T-helper 1 cell (primary cell): ENCODE measurements at places on chromosomes 11 and 22.

GRCh38 chr22:46577368-46578249, 40.2 kb upstream of the CELSR1 start:
- no peak for DNase-seq

GRCh38 chr22:41596776-41597634, 7.4 kb upstream of the PMM1 start:
- DNase-seq: peak; percentile 25

DNA sequence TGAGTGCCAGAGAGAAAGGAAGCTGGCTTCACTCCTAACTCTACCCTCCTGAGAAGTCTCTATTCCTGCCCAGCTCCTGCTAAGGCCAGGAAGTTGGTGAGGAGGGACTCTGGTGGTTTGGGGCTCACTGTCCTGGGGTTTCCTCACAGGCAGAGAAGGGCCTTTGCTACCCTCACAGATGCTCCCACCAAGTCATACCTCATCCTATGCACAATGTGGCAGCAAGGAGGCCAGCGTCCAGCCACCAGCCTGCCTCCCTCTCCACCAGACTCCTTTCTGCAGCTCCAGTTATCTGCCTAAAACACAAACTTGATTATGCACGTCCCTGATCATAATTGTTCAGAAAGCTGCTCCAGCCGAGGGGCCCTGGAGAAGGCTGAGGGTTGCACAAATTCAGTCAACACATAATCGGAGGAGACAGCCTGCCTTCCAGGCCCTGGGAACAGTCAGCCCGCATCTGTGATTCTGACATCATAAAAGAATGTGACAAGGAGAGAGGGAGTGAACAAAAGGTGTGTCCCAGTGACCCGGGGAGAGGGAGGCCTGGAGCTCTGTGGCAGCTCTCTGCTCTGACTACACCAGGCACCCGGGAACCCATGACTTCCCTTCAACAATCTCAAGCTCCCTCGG, 28.8 kb downstream of the DKK3 start:
- DNase-seq: no peak

GRCh38 chr11:134573857-134574256, 161.8 kb upstream of the B3GAT1 start:
- no peak for DNase-seq

GRCh38 chr11:26333906-26334305, 2.0 kb downstream of the ANO3 start:
- no peak for DNase-seq

- DNase-seq: no peak
Observed at GRCh38 chr11:29518389-29519174, 498.2 kb downstream of the KCNA4 start.

DNA sequence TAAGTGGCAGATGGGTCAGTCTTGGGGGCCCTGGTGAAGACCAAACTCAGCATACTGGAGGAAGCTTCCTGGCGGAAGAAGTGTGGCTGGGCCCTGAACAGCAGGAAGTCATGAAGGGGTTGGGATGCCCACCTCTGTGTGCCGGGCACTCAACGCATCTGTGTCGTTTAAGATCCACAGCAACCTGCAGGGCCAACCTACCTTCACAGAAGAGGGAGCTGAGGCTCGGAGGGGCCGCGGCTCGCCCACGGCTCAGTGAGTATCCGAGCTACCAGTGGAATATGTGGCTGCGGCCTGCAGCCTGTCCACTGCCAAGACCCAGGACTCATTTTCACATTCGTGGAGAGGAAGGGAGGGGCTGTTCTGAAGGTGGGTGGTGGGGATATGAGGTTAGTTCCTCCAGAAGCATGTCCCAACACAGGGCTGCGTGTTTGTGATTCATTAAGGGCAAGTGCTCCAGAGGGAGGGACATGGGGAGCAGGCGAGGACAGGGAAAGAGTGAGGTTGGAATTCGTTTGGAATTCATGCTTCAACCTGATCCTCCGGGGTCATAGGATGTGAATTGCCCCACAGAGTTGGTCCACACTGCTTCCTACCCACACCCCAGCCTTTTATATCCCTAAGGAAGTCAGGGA, 99.6 kb downstream of the MPPED1 start:
- DNase-seq: no peak

GRCh38 chr11:83549984-83550667, 264.0 kb upstream of the CCDC90B start:
- no peak for DNase-seq

GRCh38 chr11:132992838-132993631, 539.3 kb downstream of the OPCML start:
- DNase-seq: no peak

- no peak for DNase-seq
Observed at GRCh38 chr11:123196060-123196714, 1.1 kb upstream of the CLMP start.

- no peak for DNase-seq
Observed at GRCh38 chr11:114953039-114953438, 274.7 kb downstream of the NXPE2 start.

- peak; percentile 62 for DNase-seq
Observed at GRCh38 chr22:50326956-50327710, at the start of gene DENND6B. Gene DENND6B, minus strand, starts transcription at chr22:50327012. Its CDS starts 24 bp downstream, at chr22:50326988.

DNA sequence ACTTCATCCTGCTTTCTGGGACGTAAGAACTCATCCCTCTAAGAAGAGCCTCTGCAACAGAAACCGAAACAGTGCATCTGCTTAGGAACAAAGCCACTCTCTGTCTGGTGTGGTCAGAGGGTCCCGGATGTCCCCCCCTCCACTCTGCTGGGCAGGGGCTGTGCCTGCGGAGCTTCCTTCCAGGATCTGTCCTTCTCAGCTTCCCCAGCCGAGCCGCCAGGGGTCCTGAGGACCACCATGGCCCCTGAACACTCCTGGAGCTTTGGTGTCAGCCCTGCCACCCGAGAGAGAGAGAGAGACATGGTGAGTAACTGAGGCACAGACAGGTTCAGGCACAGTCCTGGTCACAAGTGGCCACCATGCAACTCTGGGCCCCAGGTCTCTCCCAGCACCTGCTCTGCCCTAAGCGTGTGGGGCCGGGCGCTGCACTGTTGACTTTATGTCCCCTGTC, 24.4 kb upstream of the MGAT3 start:
- no peak for DNase-seq

- DNase-seq: no peak
Observed at GRCh38 chr11:84594602-84595001, 1032.5 kb downstream of the DLG2 start.

DNA sequence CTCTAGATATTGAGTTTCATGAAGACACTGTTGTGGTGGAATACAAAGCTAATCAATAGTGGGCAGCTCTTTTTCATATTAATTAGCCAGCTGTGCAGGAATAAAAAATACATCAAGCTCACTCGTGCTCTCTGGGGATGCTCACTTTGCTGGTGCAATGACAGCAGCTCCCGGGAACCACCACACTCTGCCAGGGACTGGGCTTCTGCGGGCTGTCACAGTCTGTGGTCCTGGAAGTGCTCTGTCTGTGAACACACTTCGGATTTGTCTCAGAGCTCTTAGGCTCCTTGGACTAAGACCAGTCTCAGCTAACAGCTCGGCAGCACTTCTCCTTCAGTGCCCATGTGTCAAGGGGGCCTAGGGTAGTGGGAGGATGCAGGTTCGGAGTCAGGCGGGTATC, 393.5 kb downstream of the TENM4 start:
- no peak for DNase-seq

- no peak for DNase-seq
Observed at GRCh38 chr11:20226933-20227332, 66.7 kb upstream of the DBX1 start.

DNA sequence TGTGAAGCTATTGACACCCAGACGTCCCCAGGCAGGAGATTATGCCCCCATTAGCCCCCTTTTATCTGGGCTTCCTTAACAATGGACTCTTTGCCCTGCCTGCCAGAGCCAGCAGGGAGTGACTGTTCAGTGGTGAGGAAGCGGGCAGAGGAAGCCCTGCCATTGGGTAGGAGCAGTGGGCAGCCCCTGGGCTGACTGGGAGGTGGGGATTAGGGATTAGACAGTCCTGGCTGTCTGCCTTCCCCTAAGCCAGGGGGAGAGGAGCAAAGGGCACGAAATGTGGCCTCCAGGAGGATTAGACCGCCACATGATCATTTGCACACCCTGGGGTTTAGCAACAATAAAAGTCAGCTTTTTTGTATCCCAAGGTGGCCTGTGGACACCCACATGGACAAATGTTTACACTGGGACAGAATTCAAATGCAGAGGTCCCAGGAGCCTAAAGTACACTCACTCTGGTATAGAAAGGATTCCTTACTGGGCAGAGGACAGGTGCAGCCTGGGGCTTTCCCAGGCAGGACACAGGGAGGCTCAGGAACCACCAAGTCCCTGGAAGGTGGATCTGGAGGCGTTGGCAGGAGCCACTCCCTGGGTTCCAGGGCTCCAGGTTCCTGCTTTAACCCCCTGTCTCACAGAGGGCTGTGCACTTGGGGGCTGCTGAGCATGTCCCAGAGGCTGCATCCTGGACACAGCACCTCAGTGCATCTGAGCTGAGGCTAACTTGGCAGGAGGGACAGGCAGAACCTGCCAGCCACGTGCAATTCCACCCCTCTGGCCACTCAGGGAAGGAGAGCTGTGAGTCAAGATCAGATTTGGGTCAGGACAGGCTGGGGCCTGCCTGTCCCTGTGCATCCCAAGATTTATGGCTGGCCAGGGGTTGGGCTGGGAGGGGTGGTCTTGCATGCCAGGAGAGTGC, 2.1 kb downstream of the PNPLA3 start:
- no peak for DNase-seq

DNA sequence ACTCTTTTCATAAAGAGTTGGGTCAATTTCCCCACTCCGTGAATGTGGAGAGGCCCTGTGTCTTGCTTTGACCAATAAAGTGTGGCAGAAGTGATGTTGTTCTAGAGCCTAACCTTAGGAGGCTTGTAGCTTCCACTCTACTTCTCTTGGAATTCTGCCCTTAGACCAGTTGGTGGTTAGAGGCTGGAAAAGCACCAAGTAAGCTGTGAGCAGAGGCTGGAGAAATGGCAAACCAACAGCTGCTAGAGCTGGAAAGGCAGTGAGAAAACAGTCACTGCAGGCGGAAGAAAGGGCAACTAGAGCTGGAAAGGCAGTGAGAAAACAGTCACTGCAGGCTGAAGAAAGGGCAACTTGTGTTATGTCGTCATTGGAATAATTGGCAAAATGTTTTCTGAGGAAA, 29.8 kb upstream of the MSANTD2 start:
- no peak for DNase-seq

DNA sequence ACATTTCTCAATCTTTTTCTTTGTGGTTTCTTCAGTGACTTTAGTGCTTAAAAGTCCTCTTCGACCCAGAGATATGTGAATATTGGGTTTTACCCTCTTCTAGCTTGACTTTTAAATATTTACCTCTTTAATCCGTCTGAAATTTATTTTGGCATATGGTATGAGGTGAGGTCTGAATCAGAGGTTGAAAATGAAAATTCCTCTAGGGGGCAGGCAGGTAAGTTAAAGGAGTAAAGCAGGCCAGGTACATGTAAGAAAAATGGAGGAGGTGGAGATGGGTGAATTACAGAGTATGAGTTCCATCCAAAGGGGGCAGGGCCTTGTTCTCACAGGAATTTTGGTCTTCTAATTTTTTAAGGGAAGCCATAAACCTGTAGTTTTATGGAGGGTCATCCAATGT, 263.8 kb upstream of the NARS2 start:
- DNase-seq: no peak

DNA sequence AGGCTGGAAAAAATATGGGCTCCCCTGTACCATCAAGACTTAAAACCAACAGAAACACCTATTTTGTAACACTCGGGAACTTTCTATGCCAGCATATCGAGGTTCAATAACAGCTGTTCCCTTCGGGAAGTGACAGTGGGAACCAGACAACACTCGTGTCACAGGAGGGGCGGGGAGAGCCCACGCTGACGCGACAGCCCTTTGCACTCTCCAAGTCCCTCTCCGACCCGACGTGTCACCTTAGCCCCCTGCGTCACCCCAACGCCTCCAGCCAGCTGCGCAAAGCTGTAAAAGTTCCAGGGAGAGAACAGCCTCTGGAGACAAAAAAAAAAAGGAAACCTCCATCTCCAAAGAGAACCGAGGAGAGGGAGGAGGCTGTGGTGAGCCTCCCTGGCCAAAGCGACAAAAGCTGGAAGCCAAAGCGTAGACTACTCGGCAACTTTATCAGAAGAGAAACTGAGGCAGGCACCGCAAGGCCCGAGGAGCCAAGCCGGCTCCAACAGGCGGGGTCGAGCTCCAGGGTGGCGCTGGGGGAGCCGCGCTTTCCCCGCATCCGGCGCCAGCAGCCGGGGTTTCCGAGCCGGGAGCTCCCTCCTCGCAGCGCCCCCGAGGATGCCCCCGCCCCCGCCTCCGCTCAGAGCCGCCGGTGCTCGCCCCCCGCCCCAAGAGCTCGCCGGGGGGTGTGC, 751 bp downstream of the ARFGAP3 start:
- DNase-seq: peak; percentile 60

DNA sequence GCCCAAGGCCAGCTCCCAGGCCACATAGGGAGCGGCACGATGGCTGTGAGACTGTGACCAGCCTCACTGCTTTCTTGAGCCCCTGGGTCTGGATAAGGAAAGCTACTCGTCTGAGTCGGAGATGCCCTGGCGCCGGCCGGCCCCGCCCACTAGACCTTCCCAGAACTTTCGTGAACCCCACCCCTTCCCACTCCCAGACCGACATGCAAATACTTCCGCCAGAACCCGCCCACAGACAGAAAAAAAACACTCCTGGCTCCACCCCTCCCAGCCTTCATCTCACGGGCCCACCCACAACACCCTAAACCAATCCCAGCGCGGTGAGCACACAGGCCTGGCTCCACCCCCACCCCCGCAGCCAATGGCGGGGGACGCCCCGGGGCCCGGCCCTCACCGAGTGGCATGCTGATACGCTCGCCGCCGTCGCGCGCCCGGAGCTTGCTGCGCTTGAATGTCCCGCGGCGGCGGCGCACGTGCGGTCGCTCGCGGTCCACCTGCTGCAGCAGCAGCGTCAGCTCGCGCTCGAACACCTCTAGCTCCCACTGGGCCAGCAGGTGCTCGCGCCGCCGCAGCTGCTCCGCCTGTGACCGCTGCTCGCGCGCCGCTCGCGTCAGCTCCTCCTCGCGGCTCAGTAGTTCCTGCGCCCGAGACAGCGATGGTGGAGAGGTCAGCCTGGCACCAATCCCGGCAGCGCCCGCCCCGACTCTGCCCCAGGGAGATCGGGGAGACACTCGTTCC, 7.0 kb downstream of the MAP3K11 start:
- DNase-seq: no peak

DNA sequence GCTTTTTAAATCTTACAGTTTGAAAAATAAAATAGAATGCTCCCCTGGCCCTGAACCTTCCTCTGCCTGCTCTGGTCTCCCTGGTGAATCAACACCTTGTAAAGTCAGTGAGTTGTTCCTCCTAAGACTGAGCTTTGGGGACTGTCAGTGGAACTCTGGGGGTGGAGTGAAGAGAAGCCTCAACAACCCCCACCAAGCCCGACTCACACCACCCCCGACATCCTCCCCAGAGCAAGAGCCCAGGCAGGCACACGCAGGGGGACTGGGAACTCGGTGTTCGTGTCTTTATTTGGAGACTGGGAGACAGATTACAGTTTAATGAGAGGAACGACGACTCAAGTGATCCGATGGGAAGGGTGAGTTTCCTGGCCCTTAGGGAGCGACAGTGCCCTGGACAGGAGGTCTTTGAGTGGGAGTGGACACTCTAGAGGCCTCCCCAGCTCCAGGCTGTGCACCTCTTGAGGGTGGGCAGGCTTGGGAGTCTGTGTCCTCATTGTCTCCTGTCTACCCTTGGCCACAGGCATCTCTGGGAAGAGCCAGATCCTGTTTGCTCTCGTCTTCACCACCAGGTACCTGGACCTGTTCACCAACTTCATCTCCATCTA, 6.2 kb downstream of the KDELR3 start:
- no peak for DNase-seq
